Stimulated activated CD4-positive, alpha-beta T cell treated with anti-CD3 and anti-CD28 coated beads, Interleukin-15, amount 100 ng/mL, for 1 hour (primary cell): ENCODE measurements at places on chromosomes 16 and 17.

DNA sequence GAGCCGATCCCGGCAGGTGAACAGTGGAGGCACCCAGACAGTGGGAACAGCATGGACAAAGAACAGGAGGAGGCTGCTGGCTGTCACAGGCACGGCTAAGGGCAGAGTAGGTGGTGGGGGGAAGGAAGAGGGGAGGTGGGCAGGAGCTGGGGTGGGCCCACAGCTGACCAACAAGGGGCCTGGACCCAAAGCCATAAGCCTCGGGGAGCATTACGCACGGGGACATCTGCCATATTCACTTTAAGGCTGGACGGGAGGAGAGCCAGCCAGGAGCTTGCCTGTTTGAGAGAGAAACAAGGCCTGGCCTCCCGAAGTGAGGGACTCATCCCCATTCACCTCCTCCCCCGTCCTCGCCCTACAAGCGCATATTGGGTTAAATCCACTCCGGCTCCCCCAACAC, 19.6 kb upstream of the HAP1 start:
- DNase-seq: no peak

DNA sequence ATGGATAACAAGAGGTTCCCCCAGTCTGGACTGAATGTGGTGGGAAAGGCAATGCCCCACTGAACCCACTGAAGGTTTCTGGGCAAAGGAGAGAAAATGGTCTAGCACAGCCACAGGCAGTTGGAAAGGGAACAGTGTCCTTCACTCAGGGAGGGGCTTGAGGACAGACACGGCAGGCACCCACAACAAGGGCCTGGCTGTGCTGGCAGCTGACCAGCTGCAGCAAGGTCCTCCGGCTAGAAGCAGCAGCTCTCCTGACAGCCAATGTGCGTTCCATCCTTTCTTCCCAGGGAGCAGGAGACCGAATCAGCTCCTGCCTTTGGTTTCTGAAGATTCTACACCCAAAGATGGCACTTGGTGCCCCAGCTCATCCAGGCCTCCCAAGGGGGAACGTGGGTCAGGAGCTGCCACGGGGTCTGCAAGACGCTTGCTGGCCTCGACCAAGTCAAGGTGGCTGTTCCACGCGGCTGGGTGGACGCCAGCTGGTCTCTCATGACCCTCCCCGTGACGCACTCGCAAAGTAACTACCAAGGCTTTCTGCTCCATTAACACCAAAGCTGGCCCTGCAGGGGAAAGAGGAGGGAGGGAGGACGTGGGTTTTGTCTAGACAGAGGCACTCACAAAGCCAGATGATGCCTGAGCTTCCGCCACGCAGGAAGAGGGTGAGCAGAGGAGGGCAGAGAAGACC, 11.1 kb downstream of the ABR start:
- no peak for DNase-seq

DNA sequence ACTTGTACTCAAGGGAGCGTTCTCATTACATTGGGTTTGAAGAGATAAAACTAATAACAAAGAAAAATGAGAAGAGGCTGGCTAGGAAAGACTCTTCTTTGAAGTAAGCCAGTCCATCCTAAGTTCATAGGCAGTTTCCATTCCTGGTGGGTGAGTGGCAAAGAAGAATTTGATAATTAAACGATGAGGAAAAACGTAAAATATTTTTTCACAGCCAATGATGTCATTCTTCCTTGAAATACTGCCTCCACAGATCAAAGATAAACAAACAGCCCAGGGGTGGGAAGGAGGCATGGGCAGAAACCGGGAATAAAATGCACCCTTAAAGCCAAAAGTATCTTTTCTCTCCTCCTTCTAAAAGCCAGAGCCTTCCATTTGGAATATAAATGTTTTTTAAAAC, 346.6 kb downstream of the PMP22 start:
- no peak for DNase-seq

GRCh38 chr16:63980763-63981162, 1141.1 kb downstream of the CDH11 start:
- no peak for DNase-seq

- no peak for DNase-seq
Measured at GRCh38 chr16:52071101-52071500, 475.8 kb downstream of the TOX3 start.

- no peak for DNase-seq
Measured at GRCh38 chr17:9725575-9725974, 65.8 kb downstream of the DHRS7C start.

GRCh38 chr17:5757314-5757907, 173.1 kb upstream of the NLRP1 start:
- DNase-seq: no peak

GRCh38 chr17:81412490-81413093, 17.3 kb downstream of the BAHCC1 start:
- no peak for DNase-seq

DNA sequence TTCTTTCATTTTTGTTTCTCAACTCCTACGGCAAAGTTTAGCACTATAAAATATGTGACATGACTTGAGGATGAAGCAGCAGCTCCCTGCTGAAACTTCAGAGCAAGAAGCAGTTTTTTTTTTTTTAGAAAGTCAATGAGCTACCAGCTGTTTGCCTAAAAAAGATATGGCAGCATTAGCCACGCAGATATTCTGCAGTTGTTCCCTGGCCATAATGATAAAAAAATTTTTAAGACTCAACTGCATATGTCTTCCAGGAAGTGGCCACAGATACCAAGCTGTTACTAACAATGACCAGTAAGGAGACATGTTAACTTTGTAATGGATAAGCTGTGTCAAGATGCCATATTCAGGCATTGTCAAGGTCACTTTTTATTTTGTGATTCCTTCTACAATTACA, 319.6 kb upstream of the CDH11 start:
- DNase-seq: no peak

DNA sequence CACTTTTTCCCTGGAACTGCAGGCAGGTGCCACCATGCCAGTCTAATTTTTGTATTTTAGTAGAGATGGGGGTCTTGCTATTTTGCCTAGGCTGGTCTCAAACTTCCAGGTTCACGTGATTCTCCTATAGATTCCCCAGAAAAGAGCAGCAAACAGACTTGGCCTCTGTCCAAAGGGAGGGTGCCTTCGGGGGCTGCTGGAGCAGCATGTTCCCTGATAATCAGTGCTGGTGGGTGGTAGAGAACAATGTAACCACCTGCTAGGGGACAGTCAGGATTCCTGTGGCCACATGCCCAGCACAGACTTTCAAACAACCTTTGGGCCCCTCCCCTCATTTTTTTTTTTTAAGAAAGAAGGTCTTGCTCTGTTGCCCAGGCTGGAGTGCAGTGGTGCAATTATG, 14.2 kb upstream of the CCNF start:
- DNase-seq: no peak

DNA sequence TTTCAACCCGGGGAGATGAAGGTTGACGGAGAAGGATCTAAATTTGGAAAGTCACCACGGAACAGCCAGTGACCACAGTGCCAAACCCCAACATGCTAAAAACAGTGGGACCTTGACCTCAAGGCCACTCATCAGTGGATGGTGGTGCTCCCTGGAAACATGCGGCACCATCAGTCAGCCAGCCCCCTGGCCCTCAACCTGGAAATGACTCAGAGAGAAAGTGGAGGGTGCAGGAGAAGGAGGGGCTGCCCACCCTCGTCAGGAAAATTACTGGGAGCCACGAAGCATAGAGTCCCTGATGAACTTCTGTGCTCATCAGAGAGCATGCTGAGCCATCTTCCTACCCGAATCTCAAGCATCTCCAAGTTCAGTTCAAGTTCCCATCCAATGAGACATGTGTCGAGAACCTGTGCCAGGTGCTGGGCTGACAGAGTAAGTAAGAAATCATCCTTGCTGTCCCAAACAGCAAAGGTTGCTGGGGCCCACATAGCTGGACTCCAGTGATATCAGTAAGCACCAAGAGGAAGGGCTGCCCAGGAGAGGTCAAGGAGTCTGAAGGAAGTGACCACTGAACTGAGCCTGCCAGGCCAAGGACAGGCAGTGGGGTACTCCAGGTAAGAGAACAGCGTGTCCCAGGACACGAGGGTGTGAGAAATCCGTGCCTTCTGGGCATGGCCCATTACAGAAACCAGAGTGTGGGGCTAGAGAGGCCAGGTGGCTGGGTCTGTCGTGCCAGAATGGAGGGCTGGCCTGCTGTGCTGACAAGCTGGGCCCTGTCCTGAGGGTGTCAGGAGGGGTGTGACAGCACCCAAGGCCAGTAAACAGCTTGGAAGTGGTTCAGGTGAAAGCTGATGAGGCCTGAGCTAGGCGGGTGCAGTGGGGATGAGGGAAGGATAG, 5.2 kb downstream of the PECAM1 start:
- DNase-seq: no peak

GRCh38 chr17:78995761-78996451, 13.7 kb downstream of the CANT1 start:
- DNase-seq: no peak

- no peak for DNase-seq
Measured at GRCh38 chr16:53055541-53056391, 975 bp downstream of the CHD9 start.

- no peak for DNase-seq
Measured at GRCh38 chr16:89845417-89845816, 17.1 kb downstream of the SPIRE2 start.
